ENCODE measurements at places on chromosomes 3 and 15. TPM values are rescaled to one million over a fixed set of nuclear protein-coding genes. Genes with fewer than 3 reads are reported as not detected.

DNA sequence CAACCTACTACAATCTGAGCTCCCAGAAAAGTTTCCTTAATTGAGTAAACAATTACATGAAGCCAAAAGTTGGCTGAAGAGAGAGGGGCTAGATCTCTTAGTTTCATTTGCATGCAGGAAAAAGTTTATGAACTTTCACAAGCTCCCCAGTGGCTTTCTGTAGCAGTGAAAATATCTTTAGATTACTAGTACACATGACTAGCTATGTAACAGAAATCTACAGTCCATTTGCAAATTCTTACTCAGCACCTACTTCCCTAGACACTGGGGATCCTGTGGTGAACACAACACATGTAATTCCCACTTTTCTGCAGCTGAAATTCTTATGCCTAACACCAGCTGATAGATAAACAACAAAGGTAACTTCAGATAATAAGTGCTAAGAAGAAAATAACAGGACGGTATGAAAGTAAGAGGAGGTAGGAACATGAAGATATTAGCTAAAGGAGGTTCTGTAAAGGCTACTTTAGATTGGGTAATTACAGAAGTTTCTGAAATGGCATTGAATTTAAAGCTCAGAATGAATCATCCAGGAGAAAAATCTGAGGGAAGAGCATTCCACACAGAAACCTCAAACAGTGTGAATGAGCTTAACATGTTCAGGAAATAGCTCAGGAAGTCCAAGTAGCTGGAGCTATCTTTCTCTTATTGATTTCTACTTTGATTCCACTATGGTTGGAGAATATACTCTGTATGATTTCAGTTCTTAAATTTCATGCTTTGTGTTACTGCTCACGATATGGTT, 204.8 kb downstream of the MAGI1 start:
- peak; percentile 34 for DNase-seq

GRCh38 chr3:64080616-64081234, 57.4 kb upstream of the PSMD6 start:
- DNase-seq = no peak

- no peak for DNase-seq
Observed at GRCh38 chr15:63381301-63382204, at the start of gene CA12. TSS of gene CA12 (minus strand) at chr15:63381846. CDS start at chr15:63381720, 126 bp downstream.

- no peak for DNase-seq
Observed at GRCh38 chr3:99315896-99316295, 322.5 kb upstream of the COL8A1 start.

ACTR8 gene
- 34.9 TPM for polyA plus RNA-seq

VPS33B gene
- polyA plus RNA-seq = 12.3 TPM

CASR gene
- polyA plus RNA-seq = not detected

GABRR3 gene
- polyA plus RNA-seq = not detected

Measured in AG04450 (cell line).